Stimulated activated CD4-positive, alpha-beta T cell treated with anti-CD3 and anti-CD28 coated beads, TNF-alpha, amount 100 ng/mL, for 24 hours (primary cell): ENCODE measurements at places on chromosomes 6 and 20.

DNA sequence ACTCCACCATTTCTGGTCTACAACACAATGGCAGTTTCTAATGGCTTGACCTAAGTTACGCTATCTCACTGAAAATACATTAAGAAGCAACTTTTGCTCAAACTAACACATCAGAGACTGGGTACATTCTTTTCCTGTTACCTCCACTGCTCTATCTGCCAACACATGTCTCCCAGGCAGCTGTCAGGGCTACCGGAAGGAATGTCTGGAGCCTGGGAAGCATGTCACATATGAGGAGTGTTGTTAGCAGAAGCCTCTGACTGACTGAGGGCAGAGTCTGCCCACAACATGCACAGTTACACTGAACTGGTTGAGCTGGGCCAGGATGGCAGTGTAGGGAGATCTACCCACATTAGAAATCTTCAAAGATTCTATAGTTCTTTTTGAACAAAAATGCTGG lies 264.5 kb downstream of the KIF16B start:
- DNase-seq: no peak

- no peak for DNase-seq
Measured at GRCh38 chr20:3101737-3102574, 17.4 kb upstream of the AVP start.

DNA sequence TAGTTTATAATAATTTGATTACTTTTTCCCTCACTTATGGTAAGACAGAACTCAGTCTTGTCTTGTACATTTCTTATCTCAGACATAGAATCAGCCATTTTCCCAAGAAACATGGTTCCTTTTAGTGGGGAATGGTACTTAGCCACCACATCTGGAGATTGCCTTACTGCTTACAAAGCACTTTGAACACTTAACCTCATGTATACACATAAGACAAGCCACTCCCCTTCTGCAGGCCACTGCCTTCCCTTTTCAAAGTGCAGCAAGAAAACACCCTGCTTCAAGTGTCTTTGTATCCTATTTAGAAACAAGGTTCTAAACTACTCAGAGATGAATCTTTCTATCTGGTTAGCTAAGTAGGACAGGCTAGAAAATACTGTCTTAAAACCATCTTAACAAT lies 159.2 kb downstream of the UBE3D start:
- DNase-seq: no peak

- DNase-seq: no peak
Measured at GRCh38 chr6:21665110-21665391, 71.5 kb downstream of the SOX4 start.

DNA sequence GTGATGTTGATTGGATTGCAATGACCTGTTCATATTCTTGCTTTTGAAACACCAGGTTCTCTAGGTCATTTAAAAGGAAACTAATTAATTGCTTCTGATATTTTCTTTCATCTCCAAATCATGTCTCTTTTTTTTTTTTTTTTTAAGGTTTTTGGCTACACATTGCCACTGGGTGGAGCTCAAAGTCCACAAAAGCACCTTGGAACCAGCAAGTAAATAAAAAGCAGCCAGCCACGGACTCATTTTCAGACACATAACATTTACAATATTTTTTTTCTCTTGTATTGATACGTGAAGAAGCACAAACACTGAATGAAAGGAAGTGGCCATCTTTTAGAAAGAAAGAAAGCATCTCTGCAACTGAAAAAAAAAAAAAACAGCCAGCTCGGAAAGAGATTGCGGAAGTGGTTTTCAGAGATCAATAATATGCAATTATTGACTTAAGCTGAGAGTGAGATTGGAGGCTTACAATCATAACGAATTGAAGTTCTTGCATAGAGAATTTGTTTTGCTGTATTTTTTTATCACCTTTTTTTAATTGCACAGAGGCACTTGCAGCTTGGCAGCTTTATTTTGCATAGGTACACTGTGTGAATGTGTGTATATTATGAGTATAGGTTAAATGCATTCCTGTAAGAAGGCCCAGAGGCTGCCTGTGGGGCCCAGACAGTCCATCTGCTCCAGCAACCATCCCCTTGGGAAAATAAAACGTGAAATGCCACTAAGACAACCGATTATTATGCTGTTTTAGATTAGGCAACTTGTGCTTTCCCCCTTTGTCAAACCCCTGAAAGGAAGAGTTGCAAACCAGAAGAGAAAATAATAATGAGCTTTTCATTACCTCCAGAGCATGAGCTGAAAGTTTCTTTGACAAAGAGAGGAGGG lies 28.2 kb downstream of the CGA start:
- peak; percentile 15 for DNase-seq

- no peak for DNase-seq
Measured at GRCh38 chr20:4018023-4018748, 2.8 kb upstream of the RNF24 start.

GRCh38 chr20:24786646-24787045 lies 162.4 kb upstream of the CST7 start:
- no peak for DNase-seq

GRCh38 chr20:59013959-59014608 lies 5.1 kb upstream of the TUBB1 start:
- DNase-seq: no peak

GRCh38 chr6:128807577-128807976 lies 75.4 kb upstream of the LAMA2 start:
- no peak for DNase-seq

DNA sequence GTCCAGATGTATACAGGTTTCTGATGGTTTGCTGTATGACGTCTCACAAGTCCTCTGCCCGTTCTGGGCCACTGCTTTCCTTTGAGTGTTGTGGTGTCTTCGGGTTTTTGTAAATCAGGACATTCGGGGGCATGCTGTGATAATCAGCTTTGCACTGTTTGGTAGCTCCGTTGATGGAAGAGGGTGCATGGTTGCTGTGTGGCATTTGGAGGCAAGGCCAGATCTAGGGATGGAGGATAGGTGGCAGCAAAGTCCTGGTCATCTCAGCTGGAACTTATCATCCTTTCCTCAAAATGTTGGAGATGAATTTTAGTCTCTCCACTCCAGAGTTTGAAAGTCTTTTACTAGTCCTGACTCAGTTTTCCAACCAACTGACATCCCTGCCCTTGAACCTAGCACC lies 91.0 kb downstream of the SCP2D1 start:
- no peak for DNase-seq

DNA sequence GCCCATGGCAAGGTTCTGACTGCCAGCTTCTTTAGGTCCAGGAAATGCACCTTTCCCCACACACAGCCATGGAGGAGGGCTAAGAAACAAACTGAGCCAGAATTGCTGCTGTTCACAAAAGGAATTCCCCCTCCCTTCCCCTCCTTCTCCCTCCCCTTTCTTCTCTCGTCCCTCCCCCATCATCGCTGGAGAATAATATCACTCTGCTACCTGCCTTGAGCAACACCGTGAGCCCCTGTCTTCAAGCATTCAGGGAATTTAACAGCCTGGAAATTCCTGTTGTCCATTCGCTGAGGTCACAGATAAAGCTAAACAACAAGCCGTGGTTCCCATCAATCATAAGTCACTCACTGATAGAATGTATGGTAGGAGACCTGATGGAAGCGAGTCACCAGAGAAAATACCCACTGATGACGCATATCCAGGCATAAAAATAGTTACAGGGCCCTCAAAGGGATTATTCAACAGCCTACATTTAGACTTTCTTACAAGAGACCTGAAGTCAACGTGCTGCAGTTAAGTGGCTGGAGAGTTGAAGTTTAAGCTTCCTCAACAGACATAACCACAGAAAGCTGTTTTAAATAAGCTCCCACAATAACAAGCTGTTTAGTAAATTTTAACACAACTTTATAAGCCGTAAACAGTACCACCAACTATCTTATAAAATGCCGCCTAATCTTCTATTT lies 59.7 kb downstream of the HIVEP2 start:
- DNase-seq: no peak

DNA sequence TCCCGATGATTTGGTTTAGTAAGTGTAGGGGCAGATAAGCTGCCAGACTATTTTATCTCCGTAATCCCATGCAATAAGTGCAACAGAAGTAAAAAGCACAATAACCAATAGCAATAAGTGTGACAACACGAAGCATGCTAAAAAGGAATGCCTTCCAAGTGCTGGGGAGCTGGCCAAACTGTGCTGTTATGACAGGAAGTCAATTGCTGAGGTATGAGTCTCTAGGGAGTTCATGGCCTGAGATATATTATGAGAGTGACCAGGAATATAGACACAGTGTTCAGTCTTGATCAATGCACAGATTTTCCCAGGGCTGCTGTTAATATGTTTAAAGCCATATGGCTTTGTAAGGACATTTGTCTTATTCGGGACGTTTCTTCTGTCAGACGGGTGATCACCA lies 10.5 kb upstream of the ANGPT4 start:
- DNase-seq: no peak

GRCh38 chr20:54611708-54612412 lies 136.5 kb downstream of the DOK5 start:
- no peak for DNase-seq

- no peak for DNase-seq
Measured at GRCh38 chr6:8075704-8076103, 11.5 kb upstream of the BLOC1S5 start.

GRCh38 chr6:44004625-44005506 lies 122.4 kb downstream of the MRPL14 start:
- no peak for DNase-seq

GRCh38 chr20:38729767-38730166 lies 5.5 kb downstream of the SLC32A1 start:
- no peak for DNase-seq

GRCh38 chr20:40010483-40010882 lies 678.6 kb downstream of the MAFB start:
- DNase-seq: no peak

GRCh38 chr20:14126856-14127255 lies 131.5 kb downstream of the MACROD2 start:
- DNase-seq: no peak

GRCh38 chr6:5606546-5606945 lies 345.2 kb downstream of the FARS2 start:
- no peak for DNase-seq

- DNase-seq: no peak
Measured at GRCh38 chr6:142749556-142749955, 195.4 kb downstream of the HIVEP2 start.

- DNase-seq: no peak
Measured at GRCh38 chr6:30136570-30137286, 788 bp downstream of the TRIM40 start.

DNA sequence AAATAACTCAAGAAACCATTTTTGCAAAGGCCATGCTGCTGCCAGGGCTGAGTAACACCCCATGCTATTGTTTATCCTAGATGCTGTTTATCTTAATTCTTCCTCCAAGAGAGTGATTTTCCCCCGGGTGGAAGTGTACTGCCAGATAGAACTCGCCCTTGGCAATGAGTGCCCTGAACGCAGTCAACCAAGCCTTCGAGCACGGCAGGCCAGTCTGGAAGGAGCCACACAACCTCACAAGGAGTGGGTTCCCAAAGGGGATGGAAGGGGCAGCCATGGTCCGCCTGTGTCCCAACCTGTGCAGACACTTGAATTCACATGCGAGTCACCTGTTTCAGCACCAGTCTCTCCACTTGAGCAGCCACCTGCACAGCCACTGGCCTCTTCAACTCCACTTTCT lies 31.9 kb downstream of the PNPLA1 start:
- no peak for DNase-seq

DNA sequence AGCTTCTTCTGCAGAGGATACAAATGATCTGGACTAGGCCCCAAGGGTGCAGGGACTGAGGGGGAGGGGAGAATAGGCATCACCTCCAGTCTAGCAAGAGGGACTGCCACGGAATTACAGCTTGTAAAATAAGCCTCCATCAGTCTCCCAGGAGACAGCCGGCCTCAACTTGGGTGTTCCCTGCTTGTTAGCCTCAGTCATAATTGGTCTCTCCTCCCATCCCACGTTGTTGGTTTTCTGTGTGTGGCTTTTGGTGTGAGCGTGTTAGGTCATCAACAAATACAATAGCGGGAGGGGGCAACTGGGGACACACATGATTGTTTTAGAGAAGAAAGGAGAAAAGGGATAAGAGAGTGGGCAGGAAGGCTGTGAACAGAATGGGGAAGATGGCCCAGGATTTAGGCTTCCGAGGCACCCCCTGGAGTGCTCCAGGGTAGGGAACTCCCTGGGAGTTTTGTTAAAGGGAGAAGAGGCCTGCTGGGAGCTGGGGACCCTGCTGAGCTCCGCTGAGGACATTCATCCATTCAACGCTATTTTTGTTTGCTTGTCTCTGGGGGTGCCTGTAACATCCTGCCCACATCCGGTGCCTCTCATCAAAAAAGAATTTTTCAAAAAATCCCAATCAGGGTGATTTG lies 9.2 kb downstream of the FOXA2 start:
- DNase-seq: no peak

DNA sequence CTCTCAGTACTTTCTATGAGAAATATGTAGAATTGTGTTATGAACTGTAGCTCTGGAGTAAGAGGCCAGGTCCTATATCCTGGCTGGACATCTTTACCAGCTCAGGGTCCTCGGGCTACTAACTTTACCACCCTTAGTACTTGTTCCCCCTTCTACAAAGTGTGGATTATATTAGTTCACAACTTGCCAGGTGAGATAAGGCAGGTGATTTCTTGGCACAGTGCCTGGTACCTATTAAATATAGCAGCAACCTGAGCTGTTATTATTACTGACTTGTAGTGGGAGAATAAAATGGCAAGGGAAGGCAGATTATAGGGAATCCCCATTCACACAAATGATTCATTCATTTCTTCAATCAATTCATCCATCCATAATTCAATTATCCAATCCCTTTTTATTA lies 150.1 kb downstream of the DOK5 start:
- no peak for DNase-seq

DNA sequence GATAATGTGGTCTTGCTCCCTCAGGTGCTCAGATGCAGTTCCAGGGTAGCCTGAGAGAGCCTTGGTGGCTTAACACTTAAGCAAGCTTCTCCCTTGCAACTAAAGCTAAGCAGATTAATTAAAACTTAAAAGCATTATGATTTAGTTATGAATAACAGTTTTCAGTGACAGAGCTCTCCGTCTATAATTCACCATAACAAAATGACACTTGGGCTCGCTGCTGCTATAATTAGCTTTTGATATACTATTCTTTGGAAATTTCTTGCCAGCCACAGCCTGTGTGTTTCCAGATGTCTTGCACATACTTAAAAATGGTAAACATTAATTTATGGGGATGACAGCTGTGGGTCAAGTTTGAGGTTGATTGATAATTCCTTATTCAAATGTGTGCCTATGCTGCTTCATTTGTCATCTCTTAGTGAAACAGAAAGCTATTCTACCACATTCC lies 380.5 kb downstream of the TFAP2B start:
- DNase-seq: no peak
